Glutamatergic neuron (in vitro differentiated cells): ENCODE measurements at places on chromosomes 5 and 9. TPM values are rescaled to one million over a fixed set of nuclear protein-coding genes. Genes with fewer than 3 reads are reported as not detected.

GRCh38 chr5:82785882-82786509 is 291.2 kb downstream of the TMEM167A start:
- no peak for DNase-seq

DNA sequence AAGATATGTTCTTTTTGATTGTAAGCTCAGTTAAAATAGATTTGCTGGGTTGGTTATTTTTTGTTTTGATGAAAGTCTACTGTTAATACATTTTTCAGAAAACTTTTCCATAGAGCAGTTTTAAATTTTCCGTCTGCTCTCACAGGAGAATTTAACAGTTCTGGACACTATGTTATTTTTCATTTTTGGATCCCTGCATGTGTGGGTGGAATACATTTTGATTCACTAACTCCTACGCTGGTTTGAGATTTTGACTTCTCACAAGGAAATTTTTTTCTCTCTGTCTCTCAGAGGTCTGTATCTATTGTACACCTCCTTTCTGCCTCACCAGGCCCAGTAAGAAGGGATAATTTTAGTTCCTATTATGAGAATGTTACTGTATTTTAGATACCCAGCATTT is 502.4 kb downstream of the CDH10 start:
- no peak for DNase-seq

DNA sequence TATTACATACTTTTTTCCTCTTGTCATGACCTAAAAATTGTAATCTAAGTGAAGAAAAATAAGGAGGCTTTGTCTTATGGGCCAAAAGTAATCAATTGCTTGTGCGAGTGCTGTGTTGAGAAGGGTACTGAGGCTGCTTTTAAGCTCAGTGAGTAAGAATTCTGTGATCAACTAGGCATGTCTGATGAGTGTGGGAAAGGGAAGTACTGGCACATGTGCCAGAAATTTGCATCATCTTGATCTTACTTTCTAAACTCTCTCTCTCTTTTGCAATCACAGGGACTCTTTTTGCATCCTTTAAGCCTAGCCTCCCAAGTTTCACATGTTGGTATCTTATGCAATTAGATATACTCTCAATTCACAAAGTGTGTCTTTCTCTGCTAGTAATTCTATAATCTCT is 329.9 kb downstream of the KIF4B start:
- no peak for DNase-seq

- DNase-seq: no peak
Measured at GRCh38 chr9:110635589-110635988, 33.0 kb upstream of the MUSK start.

GRCh38 chr5:141476132-141476911 is 556 bp downstream of the PCDHGC3 start:
- DNase-seq: peak; percentile 42

- DNase-seq: peak; percentile 50
Measured at GRCh38 chr9:135471791-135472640, 7.6 kb upstream of the PPP1R26 start.

DNA sequence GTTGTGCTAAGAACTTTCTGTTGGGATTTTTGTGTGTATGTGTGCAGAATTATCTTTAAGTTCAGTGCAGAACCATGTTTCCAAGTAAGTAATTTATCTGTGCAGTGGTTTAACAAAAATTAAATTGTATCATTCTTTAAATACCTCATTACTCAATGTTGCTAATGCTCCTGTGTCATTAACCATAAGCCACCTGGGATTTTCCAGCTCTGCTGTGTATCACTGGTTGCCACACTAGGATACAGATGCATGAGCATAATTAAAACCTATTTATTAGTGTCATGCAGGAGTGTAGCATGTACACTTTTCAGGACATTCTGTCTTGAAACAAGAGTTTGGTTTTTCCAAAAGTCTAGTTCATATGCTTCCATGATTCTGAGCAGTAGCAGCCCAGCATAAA is 120.4 kb upstream of the PTGER4 start:
- DNase-seq: no peak

Gene DELE1
- 108 TPM for total RNA-seq

GRCh38 chr9:130243015-130243881 is 22.3 kb upstream of the HMCN2 start:
- DNase-seq: peak; percentile 89

Gene EIF4E1B
- total RNA-seq: not detected

DNA sequence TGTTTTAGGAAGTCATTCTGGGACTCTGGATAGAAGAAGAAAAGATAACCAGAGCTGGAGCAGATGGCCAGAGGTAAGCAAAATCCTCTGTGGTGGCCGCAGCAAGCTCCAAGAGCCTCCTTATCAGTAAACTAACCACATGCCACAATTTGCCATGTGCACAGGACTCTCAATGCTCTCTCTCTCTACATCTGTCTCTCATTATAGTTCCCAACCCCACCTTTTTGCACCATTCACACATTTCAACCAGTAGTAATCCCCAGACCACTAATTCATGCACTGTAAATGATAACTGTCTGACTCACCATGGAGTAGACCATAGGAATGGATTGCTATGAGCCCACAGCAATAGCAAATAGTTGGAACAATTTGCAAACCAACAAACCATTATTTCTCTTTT is 526.1 kb downstream of the TLR4 start:
- no peak for DNase-seq

- no peak for DNase-seq
Measured at GRCh38 chr9:101652601-101653175, 57.9 kb upstream of the PPP3R2 start.

Gene ZNF367
- 39.5 TPM for total RNA-seq

Gene LHX3
- total RNA-seq: 0.81 TPM

Gene KLF9
- 0.25 TPM for total RNA-seq

DNA sequence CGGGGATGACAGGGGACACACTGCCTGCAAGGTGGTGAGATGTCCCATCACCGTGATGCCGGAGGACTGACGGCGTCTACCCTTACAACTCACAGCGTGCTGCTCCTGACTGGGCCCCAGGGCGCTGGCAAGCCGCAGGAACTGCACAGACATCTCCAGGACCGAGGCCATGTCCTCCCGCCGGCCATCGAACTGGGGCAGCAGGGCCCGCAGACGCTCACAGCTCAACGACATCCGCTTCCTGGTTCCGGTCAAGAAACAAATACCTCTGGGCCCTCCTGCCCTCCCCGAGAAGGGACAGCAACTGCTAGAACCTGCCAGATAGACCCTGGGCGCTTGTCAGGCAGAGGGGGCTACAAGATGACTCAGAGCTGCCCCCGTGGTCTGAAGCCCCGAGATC is 1.0 kb downstream of the SOHLH1 start:
- DNase-seq: no peak
